ENCODE measurements at places on chromosomes 2 and 18.

DNA sequence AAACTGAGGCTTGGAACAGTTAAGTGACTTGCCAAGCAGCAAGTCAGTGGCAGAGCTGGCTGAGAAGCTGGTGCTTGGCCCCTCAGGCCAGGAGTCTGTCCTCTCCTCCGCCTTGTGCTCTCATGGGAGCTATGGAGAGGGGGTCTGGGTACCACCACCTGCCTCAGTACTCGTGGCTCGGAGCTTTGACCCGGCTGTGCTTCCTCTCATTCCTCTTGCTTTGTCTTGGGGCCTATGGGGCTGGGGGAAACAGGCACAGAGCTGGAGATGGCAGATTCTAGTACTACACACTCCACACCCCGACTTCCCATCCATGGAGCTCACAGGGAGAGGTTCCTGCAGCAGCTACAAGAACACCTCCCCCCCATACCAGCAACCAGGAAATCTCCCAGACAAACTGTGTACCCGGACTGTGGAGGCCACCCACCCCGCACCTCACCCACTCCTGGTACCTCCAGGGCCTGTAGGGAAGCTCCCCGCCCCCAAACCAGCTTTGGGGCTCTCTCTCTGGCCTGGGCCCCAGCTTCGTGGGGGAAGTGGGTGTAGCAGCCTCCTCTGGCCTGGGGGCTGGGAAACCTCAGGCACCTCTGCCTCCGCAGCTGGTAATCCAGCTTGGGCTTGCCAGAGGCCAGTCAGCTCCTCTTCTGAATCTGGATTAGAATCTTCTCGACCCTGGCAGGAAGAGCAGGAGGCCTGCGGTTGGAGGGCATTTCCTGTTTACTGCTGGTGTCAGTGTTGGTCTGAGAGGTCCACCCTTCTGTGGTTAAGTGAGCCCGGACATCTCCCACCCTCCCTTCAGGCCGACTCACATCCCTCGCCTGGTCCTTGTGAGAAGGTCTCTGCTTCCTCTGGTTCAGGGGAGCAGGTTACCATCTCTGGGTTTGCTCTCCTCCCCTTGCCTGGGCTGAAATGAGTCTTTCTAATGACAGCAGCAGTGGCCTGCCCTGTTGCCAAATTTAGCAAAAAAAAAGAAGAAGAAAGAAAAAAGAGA lies 22.3 kb upstream of the RHOB start:
- DNase-seq = no peak

DNA sequence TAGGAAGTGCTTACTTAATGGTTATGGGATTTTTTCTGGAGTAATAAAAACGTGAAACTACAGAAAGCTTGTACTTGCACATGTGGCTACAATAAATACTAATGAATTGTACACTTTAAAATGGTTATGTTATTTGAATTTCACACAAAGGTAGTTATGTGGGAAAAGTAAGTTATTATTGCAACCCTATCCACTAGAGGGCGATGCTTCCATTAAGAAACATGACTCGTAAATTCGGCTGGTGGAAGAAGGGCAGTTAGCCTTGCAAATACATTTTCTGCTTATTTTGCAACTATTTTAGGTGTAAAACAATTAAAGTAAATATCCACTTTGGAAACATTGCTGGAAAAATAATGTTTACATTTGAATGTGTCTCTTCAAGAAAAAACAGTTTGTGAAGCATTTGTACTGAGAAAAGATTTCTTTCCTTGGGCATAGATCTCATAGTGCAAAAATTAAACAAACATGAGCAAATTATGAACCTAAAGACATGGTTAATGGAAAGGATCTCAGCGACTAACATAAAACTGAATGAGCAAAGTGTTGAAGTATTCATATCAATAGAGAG lies 68.1 kb upstream of the CSRNP3 start:
- DNase-seq = no peak

GRCh38 chr2:70553334-70553583 lies 367 bp downstream of the TGFA start:
- DNase-seq = no peak

- peak; percentile 11 for DNase-seq
Measured at GRCh38 chr18:62844850-62845643, 129.7 kb downstream of the PHLPP1 start.

All from stimulated activated CD4-positive, alpha-beta T cell treated with anti-CD3 and anti-CD28 coated beads, Interleukin-12 subunit alpha, Interleukin-12 subunit beta, amount 100 ng/mL, for 48 hours (primary cell).